ENCODE measurements at places on chromosomes 11 and 22.

- no peak for DNase-seq
Measured at GRCh38 chr11:113504071-113504470, 28.9 kb upstream of the DRD2 start.

GRCh38 chr11:10355257-10355661, 50.4 kb downstream of the ADM start:
- no peak for DNase-seq

- no peak for DNase-seq
Measured at GRCh38 chr11:122165607-122166371, 49.8 kb upstream of the BLID start.

DNA sequence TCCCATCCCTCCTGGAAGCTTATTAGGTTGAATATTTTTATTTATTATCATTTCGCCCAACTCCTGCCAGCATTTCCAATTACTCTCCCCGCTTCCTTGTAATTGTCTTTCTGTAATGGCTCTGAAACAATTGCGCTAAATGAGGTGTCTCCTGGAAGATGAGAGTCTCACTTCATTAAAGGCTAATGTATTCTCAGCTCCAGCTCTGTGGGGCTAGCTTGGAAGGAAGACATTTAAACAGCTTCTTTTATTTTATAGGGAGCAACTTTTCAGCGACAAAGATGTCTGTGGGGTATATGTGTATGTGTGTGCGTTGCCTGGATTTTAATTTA, 86.6 kb downstream of the PKNOX2 start:
- no peak for DNase-seq

GRCh38 chr22:41534219-41534618, 10.1 kb downstream of the POLR3H start:
- DNase-seq = no peak

- no peak for DNase-seq
Measured at GRCh38 chr22:17707526-17707925, 66.7 kb downstream of the BID start.

DNA sequence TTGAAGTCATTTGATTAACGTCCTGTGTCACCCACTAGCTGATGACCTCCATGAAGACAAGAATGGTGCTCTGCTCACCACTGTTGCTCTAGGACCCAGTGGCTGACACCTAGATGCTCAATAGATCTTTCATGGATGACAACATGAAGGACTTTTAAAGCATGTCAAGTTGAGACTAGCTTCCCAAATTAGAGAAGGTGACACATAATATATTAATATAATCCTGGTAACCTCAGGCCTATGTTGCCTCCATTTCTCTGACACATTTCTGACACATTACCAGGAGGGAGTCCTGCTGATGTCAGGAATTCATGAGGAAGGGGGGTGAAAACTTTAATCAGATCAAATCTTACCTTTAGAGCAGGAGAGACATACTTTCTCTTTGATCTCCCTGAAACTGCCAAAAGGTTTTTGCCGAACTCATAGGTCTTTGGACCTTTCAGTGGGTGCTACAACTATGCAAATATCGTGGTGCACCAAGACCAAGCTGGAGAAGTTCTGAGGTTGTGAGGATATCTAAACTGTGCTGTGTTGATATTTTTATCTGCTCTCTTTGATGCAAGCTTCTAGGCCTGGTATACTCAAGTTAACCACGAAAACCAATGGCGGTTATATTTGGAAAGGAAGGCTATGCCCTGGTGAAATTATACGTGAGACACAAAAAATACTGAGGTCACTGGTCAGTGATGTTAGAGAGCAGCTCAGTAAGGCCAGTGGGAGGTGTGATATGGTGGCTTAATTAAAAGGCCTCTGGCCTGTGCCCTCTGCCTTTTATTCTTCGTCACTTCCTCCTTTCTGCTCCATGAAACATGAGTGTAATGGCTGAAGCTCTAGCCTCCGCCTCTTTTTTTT, 13.2 kb upstream of the AMPD3 start:
- DNase-seq = no peak

DNA sequence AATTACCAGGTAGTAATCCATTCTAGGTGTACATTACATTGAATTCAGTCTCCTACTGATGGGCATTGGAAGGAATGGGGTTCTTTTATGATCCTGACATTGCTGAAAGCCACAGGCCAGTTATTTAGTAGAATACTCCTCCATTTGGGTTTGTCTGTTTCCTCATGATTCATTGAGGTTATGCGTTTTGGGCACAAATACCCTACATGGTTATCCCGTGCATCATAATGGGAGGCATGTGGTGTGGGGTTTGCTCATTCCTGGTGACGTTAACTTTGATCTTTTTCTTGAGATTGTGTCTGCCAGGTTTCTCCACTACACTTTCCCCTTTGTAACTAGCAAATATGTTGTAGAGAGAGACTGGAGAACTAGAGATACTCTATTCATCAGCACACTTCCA, 5.5 kb downstream of the FOLR3 start:
- DNase-seq = no peak

DNA sequence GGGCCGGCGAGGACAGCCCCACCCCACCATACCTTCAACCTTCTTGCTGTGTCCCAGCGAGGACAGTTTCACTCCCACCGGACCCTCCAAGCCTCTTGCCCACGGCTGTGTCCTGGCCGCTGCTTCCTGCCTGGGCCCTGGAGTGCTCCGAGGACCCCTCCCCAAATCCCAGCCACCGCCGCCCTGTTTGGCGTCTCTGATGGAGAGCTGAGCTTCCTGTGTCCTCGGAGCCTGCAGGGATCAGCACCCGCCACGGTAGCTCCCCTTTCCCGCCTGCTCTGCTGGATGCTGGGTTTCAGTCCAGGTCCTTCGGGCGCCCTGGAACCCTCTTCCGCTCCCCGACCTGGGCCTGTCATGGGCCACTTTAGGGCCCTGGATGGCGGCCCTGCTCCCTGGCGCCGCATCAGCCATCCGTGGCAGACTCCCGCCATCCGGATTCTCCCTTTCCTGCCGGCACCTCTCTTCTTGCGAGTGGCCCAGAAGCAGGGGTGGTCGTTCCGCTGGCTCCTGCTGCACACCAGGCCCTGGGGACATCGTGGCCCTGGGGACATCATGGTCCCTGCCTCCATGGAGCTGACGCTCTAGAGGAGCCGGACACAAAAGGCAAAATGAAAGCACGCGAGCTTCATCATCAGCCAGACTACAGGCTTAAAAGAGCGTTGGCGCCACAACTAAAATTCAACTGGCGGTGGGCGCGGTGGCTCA, 34.3 kb upstream of the GAL start:
- no peak for DNase-seq

DNA sequence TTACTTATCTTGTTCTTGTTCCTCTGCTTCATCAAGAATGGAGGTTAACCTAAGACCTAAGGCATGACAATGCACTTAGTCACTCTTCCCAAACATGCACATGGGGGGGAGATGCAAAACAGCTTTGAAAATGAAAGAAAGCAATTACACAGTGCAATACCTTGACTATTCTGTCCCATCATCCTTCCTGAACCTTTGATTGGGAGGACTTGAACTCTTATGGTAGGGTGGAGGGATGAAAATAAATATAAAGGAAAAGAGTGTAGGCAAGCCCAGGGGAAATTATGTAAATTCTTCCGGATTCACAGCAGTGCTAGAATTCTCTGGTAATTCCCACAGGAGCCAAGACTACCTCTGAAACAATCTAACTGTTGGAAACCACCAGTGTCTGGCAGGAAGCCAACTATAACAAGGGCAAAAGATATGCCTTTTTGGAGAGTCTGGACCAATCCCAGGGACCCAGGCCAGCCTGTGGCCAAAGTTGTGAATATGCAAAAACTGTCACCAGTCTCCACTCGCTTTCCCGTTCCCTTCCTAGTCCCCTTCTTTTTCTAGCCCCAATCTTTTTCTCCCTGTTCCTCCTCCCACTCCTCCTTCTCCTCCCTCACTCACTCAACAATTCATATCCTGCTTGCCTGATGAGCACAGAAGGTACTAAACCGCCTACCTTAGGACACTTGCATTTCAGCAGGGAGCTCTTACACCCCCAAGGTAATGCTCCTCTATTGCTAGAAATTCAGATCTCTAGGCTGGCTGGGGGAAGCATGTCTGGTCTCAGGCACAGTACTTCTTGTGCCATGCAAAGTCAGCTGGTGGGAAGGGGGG, 2.5 kb upstream of the RCN1 start:
- no peak for DNase-seq

DNA sequence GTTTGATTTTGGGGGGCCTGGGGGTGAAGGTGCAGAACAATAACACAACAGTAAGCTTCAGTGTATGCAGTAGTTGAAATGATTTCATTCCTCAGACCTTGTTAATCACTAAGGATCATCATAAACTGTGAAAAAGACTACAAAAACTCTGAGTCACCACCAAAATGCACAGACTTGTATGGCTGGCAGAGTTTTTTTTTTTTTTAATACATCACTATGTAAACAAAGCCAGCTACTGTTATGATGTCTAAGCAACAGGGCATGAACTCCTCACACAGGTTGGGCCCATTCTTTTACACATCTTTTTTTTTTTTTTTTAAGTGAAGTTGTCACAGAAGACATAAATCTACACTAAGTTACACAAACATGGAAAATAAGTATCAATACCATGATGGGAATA, 311.9 kb downstream of the GUCY1A2 start:
- DNase-seq = no peak

DNA sequence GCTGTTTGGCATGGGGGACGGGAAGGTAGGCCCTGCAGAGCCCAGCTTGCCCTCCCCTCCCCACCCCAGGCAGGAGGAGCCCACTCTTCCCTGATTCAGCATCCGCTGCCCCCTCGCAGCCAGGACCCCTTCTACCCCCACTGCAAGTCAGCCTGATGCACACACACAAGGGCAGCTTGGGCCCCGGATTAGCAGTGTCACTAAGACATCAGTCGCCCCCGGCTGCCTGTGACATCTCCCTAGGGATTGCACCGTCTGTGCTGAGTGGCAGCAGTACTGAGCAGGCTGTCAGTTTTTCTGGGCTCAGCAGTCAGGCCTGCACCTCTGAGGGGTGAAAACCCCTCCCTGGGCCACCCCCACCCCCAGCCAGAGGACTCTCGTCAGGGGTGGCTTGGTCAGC, 30.4 kb upstream of the SYT7 start:
- DNase-seq = no peak

DNA sequence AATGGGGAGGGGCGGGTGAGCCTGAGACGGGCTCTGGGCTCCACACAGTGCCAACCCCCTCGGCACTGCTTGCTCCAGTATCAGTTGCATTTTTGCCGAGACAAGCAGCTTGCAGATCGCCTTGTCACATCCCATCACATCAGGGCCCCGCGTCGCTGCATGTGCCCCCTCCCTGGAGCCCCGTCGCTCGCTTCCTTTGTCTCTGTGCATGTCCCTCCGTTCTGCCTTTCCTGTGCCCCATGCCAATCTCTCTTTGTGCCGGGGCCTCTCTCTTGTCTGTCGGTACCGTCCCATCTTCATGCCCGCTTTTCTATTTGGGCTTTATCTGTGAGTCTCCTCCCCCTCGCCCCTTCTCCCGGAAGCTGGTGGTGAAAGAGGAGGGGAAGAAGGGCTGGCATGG, 202.2 kb downstream of the CEP164 start:
- DNase-seq = no peak

DNA sequence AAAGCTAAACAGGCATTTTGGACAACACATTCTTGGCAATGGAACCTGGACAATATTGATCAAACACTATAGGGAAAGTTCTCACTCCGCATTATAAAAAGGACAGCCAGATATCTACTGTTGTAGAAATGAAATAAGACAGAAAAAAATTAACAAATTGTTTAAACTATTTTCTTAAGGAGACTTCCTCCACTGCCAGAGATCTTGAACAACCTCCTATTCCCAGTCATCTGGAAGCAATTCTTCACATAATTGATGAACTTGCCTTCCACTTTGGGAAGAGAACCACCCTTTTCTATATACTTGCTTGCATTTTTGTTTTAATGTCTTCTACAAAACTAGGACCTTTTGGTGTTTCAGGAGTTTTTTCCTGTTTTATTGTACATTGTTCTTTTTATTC, 216.1 kb downstream of the CASP12 start:
- no peak for DNase-seq

All from midbrain (tissue), 1 donor.